GF-D8 (cell line): ENCODE measurements at places on chromosomes 11 and 22.
A peak's percentile ranks its signal among the peaks of the same experiment; 100 is the strongest.

- no peak for DNase-seq
Measured at GRCh38 chr22:29451863-29452262, 13.5 kb downstream of the RFPL1 start.

DNA sequence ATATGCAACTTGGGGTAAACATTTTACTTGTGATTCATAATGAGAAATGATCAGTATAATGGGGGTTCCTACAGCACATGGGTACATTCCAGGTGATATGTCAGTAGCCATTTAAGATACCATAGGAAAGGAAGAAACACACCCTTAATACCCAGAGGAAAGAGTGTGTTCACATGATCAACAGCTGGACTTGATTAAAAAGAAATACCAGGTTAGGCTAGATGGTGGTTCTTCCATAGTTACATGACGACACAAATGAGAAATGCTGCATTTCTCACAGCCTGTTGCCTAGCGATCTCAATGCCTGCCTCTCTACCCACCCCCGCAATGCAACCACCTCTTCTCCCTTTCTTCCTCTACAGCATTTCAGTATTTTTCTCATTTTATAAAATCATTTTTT lies 96.8 kb downstream of the TTC28 start:
- DNase-seq: no peak

- DNase-seq: no peak
Measured at GRCh38 chr11:115067900-115068530, 389.7 kb downstream of the NXPE2 start.

DNA sequence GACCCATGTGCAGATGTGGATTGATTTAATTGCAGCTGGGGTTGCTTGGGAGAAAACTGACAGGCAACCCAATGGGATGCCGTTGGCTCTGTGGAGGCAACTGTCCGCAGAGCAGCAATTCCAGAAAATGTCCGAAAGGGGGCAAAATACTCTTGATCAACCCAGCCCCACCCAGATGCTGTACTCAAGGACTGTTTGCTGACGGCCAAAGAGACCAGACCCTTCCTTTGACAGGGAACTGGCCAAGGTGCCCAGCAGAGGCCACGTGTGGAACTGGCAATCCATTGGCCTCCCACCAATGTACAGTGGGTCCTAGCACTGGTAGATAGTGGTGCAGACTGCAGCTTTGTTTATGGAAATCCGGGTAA lies 29.7 kb upstream of the KCNA4 start:
- DNase-seq: no peak

DNA sequence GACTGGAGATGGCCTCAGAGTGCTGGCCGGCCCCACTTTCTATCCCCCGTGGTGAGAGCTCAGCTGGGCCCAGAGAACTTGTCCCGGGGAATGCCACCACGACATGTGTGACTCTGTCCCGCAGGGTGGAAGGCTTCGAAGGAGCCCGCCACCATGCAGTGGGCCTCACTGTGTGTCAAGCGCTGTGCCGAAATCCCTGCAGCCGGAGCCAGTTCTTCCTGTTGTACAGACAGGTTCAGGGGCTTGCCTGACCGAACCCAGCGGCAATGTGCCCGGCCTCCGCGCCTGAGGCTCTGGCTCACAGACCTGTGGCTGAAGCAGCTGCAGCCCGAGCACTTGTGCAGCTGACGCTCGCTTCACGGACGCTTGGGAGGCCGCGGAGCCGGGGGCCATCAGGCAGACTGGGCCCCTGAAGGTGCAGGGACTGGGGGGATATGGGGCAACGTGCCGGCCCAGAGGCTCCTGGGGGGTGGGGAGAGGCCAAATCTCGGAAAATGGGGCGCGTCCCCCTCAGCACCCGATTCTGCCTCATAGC lies 650 bp downstream of the PPM1F start:
- DNase-seq: no peak

DNA sequence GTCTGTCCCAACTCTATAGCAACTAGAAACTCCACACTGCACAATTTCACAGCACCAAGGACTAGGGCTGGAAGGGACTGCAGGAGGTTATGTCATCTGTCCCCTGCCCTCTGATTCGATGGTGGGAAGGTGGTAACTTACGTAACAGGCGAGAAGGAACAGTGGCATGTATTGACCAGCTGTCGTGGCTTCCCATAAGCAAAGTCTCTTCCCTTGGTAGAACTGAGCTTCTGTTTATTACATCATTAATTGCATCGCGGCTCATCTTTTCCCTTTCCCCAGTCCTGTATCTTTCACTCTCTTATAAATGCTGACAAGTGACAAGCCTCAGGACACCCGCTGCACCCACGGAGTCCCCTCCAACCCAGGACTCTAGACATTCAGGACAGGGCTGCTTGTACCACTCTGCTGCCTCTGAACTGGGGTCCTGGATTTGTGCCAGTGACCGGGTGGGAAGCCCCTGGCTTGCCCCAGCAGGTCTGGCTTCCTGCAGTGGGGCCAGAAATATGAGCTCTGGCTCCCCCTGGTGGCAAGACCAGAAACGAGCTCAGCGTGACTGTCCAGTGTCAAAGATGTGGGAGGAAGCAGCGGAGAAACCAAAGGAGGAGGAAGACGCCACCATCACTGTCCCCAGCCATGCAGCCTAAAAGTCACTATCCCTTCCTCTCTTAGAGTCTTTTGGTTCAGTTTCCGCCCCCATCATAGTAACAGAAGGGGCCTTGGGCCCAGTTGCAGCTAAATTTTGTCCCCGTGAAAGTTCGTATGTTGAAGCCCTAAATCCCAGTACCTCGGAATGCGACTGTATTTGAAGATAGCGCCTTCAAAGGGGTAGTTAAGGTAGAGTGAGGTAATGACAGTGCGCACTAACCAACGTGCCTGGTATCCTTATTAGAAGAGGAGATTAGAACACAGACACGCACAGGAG lies 84.5 kb downstream of the ISX start:
- DNase-seq: peak; percentile 27

GRCh38 chr22:27420817-27421361 lies 380.7 kb downstream of the MN1 start:
- no peak for DNase-seq

GRCh38 chr11:2570211-2570811 lies 125.5 kb downstream of the KCNQ1 start:
- no peak for DNase-seq

DNA sequence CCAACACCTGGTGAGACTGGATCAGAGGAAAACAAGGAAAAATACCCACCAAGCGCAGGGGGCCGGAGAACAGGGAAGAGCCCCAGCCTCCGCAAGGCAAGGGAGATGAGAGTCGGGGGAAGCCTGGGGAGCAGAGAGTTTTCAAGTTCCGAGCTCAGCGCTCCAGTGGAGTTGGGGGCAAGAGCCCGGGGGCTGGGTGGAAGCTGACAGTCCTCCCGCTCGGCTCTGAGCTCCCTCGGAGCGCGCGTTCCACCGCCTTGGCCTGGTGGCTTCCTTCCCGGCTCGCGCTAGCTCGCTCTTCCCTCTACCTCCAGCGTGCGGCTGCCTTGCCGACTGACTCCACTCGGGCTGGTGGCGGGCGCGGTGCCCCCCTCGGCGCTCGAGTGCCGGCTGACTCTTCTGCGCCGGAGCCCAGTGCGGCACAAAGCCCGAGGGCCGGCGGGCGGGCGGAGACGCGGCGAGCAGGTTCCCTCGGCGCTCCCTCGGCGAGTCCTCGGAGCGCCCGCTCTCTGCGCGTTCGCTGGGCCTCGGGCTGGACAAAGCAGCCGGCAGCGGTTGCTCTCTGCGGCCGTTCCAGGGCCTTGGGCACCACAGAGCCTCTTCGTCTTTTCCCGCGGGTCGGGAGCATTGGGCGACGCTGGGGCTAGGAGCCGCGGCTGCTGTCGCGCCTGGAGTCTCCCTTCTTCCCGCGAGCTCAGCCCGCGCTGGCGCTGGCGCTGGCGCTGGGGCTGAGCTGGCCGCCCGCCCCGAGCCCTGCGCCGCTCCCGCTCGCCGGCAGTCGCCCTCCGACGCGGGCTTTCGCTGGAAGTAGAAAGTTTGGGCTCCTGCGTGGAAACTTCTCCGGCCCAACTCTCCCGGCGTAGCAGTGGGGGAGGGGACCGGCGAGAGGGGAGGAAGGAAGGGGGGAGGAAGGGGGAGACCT lies 1.0 kb downstream of the PAX6 start:
- no peak for DNase-seq

- no peak for DNase-seq
Measured at GRCh38 chr11:64073542-64073941, 37.8 kb downstream of the FLRT1 start.

DNA sequence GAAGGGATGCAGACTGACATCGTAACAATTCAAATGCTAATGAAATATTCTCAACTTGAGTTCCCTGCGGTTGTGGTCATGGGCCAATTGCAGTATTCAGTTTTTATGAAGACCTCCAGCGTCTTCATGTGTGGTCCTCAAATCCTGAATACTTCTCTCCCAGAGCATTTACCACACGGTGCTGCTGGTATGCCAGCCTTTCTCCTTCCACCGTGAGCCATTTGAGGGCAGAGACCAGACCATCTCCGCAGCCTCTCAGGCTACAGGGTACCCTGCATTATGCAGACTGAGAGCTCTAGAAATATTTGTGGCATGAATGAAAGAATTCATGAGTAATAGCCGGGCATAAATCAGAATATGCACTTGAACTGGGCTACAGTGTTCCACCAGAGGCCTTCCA lies 289.7 kb downstream of the ST3GAL4 start:
- no peak for DNase-seq

DNA sequence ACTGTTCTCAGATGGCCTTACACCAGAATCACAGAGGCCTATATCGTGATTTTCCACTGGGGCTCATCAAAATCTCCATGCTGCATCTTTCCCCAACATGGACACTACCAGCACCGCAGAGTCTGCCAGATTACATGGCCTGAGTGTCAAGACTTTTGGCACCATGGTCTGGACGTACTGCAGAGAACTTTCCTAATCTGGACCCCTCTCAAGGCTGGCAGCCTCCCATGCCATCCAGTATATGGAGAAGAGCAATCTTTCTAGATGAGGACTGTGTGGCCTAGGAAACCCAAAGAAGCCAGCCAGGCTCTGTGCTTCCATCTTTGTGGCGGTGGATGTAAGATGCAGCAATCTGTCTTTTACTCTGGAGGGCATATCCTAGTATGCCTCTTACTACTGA lies 139.2 kb downstream of the ADAMTS15 start:
- no peak for DNase-seq

GRCh38 chr11:99351624-99352023 lies 330.9 kb downstream of the CNTN5 start:
- DNase-seq: no peak

DNA sequence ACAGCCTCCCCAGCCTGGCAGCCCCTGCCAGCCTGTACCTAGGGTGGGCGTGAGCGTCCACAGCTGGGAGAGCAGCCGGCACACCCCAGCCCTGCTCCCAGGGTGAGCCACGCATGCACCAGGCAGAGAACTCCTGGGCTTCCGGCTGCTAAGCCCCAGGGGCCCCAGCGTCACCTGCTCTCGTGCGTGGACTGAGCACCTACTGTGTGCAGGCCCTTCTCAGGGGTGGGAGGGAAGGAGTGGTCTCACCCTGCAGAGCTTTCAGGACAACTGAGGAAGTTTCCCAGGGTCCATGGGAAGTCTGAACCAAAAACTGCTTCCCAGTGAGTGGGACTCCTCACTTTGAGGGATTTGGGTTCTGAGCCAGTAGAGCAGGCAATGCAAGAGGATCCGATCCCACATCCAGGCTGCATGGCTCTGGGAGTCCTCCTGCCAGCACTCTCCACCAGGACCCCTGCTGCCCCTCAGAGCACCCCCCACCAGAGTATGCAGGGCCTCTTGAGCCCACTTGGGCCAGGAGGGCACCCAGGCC lies 47.1 kb upstream of the PRODH start:
- no peak for DNase-seq

DNA sequence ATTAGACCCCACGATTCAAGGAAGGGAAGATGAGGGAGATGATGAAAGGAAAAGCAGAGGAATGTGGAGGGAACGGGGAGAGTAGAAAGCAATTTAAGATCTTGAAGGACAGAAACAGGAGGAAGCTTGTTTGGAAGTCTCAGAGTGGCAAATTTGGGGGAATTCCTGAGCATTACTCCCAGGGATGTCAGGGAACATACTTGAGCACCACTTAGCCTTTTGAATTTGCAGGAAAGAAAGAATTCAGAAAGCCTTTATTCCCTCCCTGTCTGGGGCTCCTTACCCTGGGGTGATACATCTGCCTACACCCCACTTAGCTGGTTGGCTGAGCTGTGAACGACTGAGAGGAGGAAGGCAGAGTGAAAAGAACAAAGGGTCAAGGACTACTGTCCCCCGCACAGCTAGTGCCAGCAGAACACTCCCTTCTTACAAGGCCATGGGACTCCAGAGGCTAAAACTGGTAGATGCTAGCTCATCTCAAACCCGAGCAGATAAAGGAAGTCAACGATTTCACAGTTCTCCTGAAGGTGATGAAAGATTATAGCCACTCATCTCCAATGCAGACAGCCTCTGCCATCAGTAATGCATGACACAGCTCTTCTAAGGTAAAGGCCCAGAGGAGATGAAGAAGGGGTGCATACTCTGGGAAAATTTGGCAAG lies 84.0 kb upstream of the AKIP1 start:
- no peak for DNase-seq

- no peak for DNase-seq
Measured at GRCh38 chr11:17905477-17905876, 107.4 kb downstream of the SERGEF start.
